ENCODE measurements at places on chromosomes 4 and X.

DNA sequence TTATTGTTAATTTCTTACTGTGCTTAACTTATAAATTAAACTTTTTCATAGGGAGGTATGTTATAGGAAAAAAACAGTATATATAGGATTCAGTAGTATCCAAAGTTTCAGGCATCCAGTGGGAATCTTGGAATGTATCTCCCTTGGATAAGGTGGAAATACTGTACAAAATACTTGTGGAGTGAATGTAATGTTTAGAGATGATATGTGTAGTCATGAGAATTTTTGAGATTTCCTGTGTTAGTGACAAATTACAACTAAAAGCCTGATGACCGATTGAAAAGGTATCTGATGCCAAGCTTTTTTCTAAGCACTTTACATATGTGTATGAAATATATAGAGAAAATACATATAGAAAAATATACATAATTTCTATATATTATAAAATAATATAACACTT is 69.2 kb downstream of the STK32B start:
- DNase-seq, result no peak

DNA sequence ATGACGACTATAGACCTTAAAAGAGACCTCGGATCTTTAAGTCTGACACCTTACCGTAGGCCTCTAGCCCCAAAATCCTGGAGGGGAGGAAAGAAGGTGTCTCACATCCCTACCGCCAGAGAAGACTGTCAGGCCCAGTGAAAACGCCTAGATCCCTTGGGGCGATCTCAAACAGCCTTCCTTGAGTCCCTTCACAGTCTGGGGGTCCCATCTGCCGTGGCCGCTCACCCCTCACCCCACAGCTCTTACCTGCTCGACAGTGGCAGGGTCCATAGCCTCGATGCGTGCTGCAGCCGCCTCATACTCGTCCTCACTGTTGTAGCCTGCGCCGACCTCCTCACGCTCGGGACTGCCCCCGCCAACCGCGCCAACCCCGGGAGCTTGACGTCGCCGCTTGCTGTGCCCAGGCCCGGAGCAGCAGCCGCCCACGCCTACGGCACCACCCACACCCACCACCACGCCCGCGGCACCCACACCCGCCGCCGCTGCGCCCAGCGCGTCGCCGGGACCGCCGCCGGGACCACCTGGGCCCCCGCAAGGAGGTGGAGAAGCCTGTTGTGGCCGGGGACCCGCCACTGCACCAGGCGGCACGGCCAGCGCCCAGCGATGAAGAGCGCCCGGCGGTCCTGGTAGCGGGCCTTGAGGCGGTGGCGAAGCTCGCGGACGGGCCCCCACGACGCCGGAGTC is 536 bp downstream of the OTUD5 start:
- DNase-seq, result no peak

GRCh38 chr4:124953061-124953460 is 240.5 kb upstream of the ANKRD50 start:
- no peak for DNase-seq

DNA sequence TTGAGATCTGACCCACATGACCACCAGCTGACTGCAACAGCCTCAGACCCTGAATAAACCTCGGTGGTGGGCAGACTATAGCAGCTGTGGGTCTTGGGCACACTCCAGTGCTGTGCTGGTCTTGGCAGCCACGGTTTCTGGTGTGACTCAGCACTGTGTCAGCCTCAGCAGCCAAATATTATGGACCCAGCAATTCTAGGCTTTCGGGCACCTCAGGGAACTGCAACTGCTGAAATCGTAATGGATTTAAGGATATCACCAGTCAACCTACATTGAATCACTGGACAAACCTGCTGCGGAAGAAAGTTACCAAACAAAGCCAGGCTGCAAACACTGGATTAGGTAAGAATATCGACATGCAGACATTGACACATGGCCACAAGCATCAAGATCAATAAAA is 10.5 kb upstream of the UBE2NL start:
- DNase-seq, result no peak

DNA sequence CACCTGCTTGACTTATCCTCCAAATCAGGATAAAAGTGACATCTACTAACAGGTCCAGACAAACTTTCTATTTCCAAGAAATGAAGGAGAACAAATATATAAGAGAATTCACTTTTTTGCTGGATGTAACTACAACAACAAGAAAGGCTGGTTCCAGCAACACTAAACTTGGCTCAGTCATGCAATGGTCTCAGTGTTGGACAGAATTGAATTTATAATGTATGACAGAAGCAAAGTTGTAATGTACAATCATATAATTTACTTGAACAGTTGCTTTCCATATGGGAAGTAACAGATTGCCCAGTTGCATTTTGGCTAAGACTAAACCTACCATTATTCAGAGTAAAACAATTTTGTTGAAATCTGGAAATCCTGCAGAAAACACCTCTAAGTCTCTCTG is 183.3 kb upstream of the INTU start:
- DNase-seq, result no peak

Measured in stimulated activated CD4-positive, alpha-beta T cell treated with anti-CD3 and anti-CD28 coated beads, Interleukin-1b, Interleukin-23, amount 100 ng/mL, for 1 hour (primary cell).